COLO829 (cell line): ENCODE measurements at places on chromosomes 2 and 18.

DNA sequence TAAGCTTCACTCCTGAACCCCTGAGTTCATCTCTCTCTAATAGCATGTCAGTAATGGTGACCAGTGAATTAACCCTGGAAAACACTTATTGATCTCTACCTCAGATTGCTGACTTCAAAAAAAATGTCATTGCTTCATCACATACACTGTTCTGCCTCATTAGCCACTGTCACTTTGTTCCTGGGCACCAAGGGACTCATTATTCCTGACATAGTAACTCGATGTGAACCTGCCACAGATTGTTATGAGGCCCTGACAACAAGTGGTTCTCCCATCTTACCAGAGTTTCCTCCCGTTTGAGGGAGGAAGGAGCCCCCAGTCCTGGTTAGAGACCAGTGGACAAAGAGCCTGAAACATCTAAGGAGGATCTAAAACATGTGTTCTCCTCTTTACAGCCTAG is 403.3 kb upstream of the SMIM21 start:
- no peak for DNase-seq

DNA sequence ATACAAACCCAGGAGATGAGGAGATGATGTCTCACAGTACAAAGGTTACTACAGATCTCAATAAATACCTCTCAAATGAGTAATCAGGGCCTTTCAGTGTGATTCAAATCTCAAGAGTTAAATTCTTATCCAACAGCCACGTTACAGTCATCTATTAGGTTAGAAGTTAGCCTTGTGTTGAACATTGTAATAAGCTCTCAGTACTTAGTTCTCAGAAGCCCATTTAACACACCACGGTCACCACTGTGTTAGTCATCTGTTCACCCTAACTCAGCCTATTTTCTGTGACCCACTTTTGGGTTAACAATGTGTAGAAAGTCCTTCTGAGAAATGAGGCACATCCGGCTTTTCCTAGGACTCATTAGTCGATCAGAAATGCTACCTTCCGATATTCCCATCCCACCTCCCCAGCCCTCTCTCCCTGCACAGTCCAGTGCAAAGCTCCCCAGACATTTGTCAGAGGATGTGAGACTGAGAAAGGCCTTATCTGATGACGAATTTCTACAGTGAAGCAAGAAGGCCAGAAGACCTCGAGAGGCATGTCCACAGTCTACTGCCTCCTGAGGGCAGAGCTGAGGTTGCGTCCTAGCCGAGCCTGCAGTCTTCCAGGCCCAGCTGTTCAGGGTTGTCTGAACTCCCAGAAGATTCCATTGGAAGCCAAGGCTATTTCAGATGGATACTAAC is 92.6 kb downstream of the ACTR2 start:
- peak; percentile 70 for DNase-seq

GRCh38 chr2:10915236-10915635 is 3.5 kb downstream of the KCNF1 start:
- no peak for DNase-seq

- no peak for DNase-seq
Observed at GRCh38 chr2:237601453-237602116, 11.1 kb upstream of the RAB17 start.

GRCh38 chr2:159078443-159078842 is 110.0 kb downstream of the TANC1 start:
- no peak for DNase-seq
